ENCODE measurements at places on chromosomes 7 and 10. TPM values are rescaled to one million over a fixed set of nuclear protein-coding genes. Genes with fewer than 3 reads are reported as not detected.

The TMEM178B gene
- 3.7 TPM for total RNA-seq

The SLC39A12 gene
- total RNA-seq = not detected

The WASHC2A gene
- 26.8 TPM for total RNA-seq

The PFKFB3 gene
- total RNA-seq = 90.3 TPM

The WNT8B gene
- 0.24 TPM for total RNA-seq

The TAS2R41 gene
- not detected for total RNA-seq

The NUTM2E gene
- not detected for total RNA-seq

The PRXL2A gene
- 11.9 TPM for total RNA-seq

The BICC1 gene
- not detected for total RNA-seq

The NEUROD6 gene
- not detected for total RNA-seq

The AMPH gene
- total RNA-seq = not detected

Measured in activated T-helper 1 cell treated with anti-CD3 and anti-CD28 coated beads, Interleukin-12 subunit alpha, Interleukin-12 subunit beta, Interleukin-2, Interleukin-4 antibody, amounts not matched to agents 30 ng/mL and 10 ng/mL and 1 ng/mL, durations not matched to agents 14 hours and 24 hours and 36 hours (primary cell).